Osteoblast (primary cell): ENCODE measurements at places on chromosomes 16 and 17. TPM values are rescaled to one million over a fixed set of nuclear protein-coding genes. Genes with fewer than 3 reads are reported as not detected.

The ST3GAL2 gene
- total RNA-seq = 22.4 and 22.7 TPM in 2 replicates

The CMTM1 gene
- 4.0 and 4.1 TPM in 2 replicates for total RNA-seq

DNA sequence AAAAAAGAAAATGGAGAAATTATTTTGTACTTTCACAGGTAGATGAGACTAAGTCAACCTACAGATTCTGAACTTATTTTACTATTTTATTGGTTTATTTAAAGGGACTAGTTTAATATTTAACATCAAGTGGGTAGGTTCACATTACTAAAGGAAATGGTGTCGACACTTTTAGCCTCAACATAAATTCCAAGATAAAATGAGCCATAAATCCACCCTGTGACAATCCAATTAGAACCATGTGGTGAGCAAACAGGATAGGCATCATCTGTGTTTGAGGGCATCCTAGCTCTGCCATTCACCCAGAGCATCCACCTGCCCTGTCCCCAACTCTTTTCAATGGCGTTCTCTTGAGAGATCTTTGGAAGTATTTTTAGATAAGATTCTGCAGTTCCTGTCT is 92.8 kb upstream of the PMFBP1 start:
- no peak overlapping the region for H3K27ac ChIP-seq
- H3K4me1 ChIP-seq = no peaks in the 10 kb centered on the region
- H3K36me3 ChIP-seq = no peaks in the 10 kb centered on the region
- DNase-seq = no peak
- H3K27me3 ChIP-seq = no peaks in the 10 kb centered on the region
- H3K4me3 ChIP-seq = no peak overlapping the region

DNA sequence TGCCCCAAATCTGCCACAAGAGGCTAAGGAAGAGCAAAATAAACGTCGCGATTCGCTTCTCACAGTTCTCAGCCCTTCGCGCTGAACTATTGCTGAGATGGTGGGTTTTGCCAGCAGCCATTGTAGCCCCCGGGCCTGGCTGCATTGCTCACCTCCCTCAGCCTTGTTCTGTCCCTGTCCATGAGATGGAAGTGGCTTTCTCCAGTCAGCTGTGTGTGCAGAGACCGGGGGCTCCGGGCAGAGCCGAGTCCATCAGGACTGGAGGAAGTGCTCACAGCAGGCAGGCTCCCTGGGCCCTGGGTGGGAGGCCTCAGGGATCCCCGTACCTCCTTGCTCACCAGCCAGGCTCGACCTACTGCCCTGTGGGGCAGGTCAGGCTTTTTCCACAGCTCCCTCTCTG is 27.6 kb upstream of the CAPN15 start:
- H3K4me1 ChIP-seq = no peaks in the 10 kb centered on the region
- H3K27me3 ChIP-seq = no peaks in the 10 kb centered on the region
- H3K36me3 ChIP-seq = peaks cover 9% of the 10 kb centered on the region
- no peak overlapping the region for H3K27ac ChIP-seq

The ADAM11 gene
- total RNA-seq = 0.36 and 0.59 TPM in 2 replicates

The CYB5D1 gene
- total RNA-seq = 8.3 and 10.5 TPM in 2 replicates

The KRT39 gene
- total RNA-seq = 0.36 TPM in 1 of 2 replicates, not detected in the other

GRCh38 chr17:81044764-81045589 is 10.0 kb downstream of the BAIAP2 start:
- H3K27me3 ChIP-seq = no peaks in the 10 kb centered on the region
- H3K4me3 ChIP-seq = peak overlapping the region; percentile 14
- DNase-seq = peak; percentile 98

DNA sequence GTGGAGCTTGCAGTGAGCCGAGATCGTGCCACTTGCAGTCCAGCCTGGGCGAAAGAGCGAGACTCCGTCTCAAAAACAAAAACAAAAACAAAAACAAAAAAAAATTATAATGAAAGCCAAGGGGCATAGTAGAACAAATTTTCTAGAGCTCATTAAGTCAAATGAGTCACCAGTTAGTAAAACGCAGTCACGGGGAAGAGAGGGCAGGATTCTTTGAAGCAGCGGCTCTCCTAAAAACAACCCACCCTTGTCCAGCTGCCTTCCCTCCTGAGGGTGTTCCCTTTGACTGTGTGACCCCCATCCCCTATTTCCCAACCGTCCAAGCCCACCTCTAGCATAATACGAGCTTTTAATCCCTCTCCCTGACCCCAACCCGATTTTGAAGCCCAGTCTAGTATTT is 44.1 kb upstream of the STH start:
- H3K36me3 ChIP-seq = no peaks in the 10 kb centered on the region
- H3K4me3 ChIP-seq = no peak overlapping the region
- no peaks in the 10 kb centered on the region for H3K4me1 ChIP-seq

DNA sequence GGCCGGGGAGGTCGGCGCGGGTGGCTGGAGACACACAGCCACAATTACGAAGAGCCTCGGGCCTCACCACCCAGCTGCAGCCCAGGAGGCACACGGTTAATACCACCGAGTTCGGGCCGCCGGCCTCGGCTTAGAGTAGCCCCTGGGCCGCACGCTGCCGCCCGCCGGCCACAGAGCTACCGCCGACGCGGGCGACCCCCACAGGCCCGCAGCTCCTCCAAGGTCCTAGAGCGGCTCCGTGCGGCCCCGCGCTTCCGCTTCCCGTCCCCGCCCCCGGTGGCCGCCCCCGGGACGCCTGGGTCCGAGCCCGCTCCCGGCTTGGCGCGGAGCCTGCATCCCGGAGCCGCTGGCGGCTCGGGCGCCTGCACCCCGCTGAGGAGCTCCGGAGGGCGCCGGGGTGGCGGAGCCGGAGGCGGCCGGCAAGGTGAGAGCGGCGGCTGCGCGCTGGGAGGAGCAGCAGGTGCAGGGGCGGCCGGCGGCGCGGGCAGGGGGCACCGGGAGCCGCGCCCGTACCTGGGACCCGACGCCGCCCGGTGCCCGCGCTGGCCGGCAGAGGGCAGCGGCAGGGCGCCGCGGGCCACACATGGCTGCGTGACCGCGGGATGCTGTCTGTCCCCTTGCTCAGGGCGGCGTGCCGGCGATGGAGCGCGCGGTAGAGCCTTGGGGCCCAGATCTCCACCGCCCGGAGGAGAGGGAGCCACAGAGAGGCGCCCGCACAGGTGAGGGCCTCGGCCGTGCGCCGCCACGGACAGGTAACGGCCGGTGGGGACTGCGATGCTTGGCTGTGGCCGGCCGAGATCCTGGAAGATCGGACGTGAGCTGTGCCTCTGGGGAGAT is at the start of gene ZNF48:
Gene ZNF48, plus strand, starts transcription at position 266 of the 837 bp plus-strand sequence. Its CDS starts 375 bp downstream, at position 641.
- H3K27me3 ChIP-seq = no peaks in the 10 kb centered on the region
- peaks cover 26% of the 10 kb centered on the region for H3K4me1 ChIP-seq

GRCh38 chr17:30961209-30962188 is 9.3 kb upstream of the RNF135 start:
- no peaks in the 10 kb centered on the region for H3K27me3 ChIP-seq
- no peaks in the 10 kb centered on the region for H3K36me3 ChIP-seq
- DNase-seq = no peak
- peaks cover 10% of the 10 kb centered on the region for H3K4me1 ChIP-seq
- H3K27ac ChIP-seq = no peak overlapping the region

DNA sequence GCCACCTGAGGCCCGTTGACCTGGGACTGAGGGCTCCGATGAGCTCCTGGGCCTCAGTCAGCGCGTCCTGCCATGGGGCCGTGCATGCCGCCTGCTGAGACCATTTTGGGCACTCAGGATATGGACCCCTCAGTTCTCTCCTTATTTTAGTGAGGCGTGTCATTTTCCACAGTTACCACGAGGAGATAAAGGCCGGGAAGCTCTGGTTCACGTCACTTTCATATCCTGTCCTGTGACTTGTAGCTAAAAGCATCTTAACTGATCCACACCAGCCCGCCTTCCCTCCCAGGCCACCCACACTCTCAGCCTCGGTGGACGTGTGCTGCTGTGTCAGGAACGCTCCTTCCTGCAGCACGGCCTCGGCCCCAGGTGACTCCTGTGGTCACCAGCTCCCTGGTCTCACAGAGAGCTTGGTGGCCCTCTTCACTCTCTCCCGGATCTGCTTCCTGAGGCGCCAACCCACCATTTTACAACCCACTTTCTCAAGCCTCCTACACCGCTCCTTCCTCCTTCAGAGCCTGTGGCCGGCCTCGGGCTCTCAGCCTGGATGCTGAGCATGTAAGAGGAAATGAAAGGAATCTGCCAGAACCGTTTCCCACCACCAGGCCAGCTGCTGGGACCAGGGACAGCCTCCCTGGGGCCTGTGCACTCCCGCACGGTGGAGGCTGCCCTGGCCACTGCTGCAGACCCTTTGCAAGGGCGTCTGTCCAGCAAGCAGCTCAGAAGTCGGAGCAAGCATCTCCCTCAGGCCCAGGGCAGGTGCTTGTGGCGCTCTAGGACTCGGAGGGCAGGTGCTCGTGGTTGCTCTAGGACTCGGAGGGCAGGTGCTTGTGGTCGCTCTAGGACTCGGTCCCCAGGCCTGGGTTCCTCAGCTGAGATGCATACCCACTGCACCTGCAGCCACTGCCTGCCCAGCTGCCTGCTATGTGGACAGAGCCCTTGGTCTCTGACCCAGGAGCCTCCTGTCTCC is 23.9 kb upstream of the FASN start:
- H3K4me1 ChIP-seq = peaks cover 8% of the 10 kb centered on the region
- no peak overlapping the region for H3K27ac ChIP-seq
- peaks cover 3% of the 10 kb centered on the region for H3K36me3 ChIP-seq
- H3K27me3 ChIP-seq = no peaks in the 10 kb centered on the region
- no peak for DNase-seq
